Left colon (tissue), 2 donors: ENCODE measurements at places on chromosomes 11 and 22.

DNA sequence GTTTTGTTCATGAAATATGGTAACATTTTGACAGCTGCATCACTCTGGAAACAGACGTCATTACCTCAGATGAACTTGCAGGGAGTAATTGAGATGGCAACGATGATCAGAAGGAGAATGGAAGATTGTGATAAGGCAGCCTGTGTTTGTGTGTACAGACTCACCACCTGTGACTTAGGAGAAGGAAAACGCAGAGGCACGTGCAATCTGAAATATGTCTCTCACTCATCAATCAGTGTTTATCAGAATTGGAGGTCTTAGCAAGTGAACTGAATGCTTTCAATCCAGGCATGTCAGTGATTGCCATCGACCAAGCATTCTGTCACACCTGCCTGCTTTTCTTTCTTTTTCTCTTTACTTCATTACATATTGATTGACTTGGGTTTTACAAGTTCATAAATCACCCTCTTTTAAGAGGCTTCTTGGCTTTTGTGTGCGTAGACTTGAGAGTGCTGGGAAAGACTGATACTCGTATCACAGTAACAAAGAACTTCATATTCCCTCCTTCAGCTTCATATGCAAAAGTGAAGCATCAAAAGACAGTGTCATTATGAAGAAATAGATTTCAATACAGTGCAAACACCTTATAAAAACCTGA lies 24.6 kb downstream of the FAT3 start:
- no peak for DNase-seq

DNA sequence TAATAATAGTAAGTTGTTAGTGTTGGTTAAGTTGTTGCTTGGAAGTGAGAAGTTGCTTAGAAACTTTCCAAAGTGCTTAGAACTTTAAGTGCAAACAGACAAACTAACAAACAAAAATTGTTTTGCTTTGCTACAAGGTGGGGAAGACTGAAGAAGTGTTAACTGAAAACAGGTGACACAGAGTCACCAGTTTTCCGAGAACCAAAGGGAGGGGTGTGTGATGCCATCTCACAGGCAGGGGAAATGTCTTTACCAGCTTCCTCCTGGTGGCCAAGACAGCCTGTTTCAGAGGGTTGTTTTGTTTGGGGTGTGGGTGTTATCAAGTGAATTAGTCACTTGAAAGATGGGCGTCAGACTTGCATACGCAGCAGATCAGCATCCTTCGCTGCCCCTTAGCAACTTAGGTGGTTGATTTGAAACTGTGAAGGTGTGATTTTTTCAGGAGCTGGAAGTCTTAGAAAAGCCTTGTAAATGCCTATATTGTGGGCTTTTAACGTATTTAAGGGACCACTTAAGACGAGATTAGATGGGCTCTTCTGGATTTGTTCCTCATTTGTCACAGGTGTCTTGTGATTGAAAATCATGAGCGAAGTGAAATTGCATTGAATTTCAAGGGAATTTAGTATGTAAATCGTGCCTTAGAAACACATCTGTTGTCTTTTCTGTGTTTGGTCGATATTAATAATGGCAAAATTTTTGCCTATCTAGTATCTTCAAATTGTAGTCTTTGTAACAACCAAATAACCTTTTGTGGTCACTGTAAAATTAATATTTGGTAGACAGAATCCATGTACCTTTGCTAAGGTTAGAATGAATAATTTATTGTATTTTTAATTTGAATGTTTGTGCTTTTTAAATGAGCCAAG lies 2.7 kb downstream of the NEAT1 start:
- DNase-seq = peak; percentile 49

GRCh38 chr11:10407749-10408685 lies 47.0 kb upstream of the AMPD3 start:
- DNase-seq = no peak

GRCh38 chr22:49820984-49821383 lies 6.7 kb downstream of the BRD1 start:
- no peak for DNase-seq

DNA sequence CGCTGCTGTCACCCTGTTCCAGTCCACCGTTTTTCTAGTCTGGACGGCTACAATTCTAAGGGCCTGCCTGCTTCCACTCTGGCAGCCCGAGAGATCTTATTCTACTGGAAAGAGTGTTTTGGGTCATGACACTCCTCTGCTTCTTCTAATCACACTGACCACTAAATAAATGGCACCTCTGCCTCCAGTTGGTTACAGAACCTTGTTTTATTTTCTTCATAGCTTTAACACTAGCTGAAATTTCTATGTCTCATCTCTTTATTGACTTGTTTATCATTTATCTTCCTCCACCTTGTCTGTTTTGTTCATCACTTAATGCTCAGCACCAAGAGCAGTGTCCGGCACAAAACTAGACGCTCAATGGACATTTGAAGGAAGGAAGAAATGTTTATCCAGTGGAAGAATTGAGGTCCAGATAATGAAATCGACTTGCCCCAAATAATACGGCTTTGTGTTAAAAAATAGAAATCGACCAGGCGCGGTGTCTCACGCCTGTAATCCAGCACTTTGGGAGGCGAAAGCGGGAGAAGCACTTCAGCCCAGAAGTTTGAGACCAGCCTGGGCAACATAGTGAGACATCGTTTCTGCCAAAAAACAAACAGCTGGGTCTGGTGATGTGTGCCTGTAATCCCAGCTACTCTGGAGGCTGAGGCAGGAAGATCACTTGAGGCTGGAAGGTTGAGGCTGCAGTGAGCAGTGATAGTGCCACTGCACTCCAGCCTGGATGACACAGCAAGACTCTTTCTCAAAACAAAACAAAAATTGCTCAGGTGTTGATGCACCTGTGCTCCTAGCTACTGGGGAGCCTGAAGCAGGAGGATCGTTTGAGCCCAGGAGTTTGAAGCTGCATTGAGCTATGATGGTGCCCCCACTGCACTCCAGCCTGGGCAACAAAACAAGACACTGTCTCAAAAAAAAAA lies 693 bp upstream of the PRR14L start:
- DNase-seq = no peak
